Kidney (tissue), 22 donors: ENCODE measurements at places on chromosomes 3 and 15. TPM values are rescaled to one million over a fixed set of nuclear protein-coding genes. Genes with fewer than 3 reads are reported as not detected.

The VGLL3 gene
- polyA plus RNA-seq: 0.30 TPM

The RPP25 gene
- polyA plus RNA-seq: 7.3 TPM

The FEZF2 gene
- not detected for polyA plus RNA-seq

The CPNE4 gene
- 1.2 TPM for polyA plus RNA-seq

DNA sequence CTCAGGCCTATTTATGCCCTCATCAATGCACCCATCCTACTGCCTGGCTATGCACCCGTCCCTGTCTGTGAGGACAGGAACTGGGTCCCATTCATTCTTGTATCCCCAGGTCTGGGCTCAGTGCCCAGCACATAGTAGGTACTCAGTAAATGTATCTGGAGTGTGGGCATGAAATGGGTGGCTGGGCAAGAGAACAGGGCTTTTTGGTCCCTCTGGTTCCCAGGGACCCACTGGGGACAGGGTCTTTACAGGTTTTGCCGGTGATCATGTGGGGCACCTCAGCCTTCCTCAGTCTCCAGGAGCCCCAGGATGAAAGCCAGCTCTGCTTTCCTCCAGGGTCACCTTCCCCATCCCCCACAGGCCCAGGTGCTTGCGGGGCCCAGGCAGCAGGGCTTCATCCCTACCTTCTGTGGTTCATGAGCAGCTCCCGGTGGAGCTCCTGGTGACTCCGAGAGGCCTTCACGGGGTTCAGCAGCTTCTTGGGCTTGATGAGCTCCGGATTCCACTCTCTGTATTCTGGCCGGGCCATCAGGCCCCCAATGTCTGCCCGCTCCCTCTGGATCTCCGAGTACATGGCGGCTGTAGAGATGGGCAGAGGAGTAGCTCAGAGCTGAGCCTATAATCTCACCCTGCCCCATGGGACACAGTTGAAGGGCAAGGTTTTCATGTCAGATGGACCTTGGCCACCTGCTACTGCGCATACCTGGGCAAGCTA is 7.7 kb downstream of the FAM107A start:
- DNase-seq: no peak

DNA sequence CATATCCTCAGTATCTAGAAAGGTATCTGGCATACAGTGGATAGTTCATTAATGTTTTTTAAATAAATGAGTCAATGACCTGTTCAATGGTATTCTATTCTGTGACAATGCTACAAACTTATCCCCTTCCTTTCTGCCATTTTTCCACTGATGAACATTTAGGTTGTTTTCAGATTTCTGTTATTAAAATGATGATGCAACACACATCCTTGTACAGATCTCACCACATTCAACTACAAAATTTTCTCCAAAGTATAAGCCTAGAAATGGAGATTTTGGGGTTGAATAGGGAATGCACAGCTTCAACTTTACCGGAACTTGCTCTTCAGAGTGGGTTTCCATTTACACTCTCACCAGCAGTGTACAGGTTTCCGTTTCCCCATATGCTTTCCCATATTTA is 210.2 kb downstream of the ISL2 start:
- DNase-seq: no peak

- peak; percentile 38 for DNase-seq
These were observed 151.5 kb downstream of the LRRK1 start for GRCh38 chr15:101070502-101071273.

GRCh38 chr15:49282366-49282765 is 112.3 kb downstream of the GALK2 start:
- no peak for DNase-seq

DNA sequence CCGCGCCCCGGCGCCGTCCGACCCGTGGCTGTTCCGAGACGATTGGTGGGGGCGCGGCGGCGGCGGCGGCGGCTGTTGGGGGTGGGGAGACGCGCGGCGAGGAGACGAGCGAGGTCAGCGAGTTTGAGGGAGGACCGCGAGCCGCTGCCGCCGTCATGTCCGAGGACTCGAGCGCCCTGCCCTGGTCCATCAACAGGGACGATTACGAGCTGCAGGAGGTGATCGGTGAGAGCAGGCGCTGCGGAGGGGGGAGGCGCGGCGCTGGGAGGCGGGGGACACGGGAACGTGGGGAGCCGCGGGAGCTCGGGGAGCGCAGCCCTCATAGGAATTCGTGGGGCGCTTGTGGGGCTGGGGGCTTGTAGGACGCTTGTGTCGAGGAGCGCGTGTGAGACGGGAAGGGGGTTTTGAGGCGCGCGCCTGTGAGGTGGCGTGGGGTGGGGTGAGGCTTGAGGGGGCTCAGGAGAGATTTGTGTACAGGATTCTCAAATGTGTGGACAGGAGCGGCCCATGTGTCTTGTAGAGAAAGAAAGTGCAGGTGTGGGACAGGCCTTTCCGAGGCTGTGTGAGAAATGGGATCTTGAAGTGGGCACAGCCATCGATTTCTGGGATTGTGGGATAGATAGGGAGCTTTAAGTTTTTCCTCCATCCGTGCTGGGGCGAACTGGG is 518 bp downstream of the OXSR1 start:
- no peak for DNase-seq

GRCh38 chr15:27561816-27562215 is 537.3 kb downstream of the OCA2 start:
- DNase-seq: no peak
